ENCODE measurements at places on chromosomes 5 and 9. TPM values are rescaled to one million over a fixed set of nuclear protein-coding genes. Genes with fewer than 3 reads are reported as not detected.

DNA sequence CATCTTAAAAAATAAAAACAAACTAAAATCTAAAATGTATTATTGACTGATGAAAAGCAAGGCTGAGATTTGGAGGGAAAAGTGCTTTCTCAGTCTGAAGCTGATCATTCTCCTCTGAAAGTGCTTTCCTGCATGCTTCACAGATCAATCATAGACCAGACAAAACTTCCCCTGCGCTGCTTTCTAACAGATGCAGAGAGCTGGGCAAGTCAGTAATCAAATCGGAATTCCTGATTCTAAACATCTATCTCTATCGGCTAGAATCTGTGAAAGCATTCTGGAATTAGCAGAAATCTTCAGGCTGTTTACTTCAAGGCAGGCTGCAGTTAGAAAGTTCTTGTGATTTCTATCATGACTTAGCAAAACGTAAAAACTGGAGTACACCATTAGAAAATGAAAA lies 15.6 kb upstream of the FAM81B start:
- DNase-seq, result no peak

The NEUROG1 gene
- polyA plus RNA-seq, result not detected

DNA sequence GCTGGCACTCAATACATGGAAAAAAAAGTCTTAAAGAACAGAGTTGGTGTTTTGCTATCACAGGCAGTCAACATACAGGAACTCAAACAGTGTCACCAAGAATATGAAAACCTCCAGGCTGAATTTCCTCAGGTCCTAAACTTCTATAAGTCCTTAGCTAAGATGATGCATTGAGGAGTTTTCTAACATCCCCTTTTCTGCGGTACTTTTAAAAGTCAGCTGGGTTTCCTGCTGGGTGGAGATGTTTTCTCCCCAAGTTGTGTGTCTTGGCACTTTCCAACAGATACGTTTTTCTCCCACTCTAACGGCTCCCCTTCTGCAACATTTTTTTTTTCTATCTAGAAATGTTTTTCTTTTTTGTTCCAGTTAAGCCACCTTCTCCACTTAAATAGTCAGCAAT lies 244.8 kb upstream of the HAPLN1 start:
- no peak for DNase-seq

The EMB gene
- polyA plus RNA-seq, result 7.6 TPM

The KIF12 gene
- 6.7 TPM for polyA plus RNA-seq
